ENCODE measurements at places on chromosomes 12 and 14.

- no peak for DNase-seq
Measured at GRCh38 chr12:3076730-3077571, at the start of gene TSPAN9. TSS of gene TSPAN9 (plus strand) at chr12:3077379. CDS start at chr12:3201194, 123,815 bp downstream.

DNA sequence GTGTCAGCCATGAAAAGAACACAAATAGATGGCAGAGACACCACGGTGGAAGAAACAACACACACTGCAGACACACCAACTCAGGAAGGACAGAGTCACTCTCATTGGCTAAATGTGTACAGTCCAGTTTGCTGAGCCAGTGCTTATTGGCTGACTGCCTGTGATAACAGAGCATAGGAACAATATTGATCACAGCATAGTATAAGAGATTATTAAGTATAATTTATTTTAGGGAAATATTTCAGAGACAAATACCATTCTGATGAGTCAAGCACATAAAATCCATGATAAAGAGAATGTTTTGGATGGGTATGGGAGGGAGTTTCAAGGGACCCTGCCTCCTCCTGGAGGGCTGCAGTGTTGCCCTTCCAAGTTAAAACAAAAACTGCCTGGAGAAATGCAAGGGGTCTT is 50.9 kb downstream of the BTG1 start:
- DNase-seq = no peak

DNA sequence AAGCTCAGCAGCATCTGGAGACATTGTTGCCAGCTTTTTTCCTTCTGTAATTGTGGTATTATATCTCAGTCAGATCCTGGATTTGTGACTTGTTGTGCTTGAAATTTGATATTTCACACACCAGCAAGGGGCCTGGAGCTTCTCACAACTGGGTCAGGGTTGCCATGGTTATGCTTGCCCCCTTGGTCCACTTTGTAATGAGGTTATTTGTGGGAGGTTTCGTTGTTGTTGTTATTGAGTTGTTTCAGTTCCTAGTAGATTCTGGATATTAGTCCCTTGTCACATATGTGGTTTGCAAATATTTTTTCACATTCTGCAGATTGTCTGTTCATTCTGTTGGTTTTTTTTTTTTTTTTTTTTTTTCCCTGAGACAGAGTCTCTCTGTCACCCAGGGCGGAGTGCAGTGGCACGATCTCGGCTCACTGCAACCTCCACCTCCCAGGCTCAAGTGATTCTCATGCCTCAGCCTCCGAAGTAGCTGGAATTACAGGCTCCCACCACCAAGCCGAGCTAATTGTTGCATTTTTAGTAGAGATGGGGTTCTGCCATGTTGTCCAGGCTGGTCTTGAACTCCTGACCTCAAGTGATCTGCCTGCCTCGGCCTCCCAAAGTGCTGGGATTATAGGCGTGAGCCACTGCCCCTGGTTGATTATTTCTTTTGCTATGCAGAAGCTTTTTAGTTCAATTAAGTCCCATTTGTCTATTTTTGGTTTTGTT is 80.6 kb upstream of the ETV6 start:
- DNase-seq = no peak

- DNase-seq = no peak
Measured at GRCh38 chr12:6766651-6767349, 637 bp downstream of the PTMS start.

GRCh38 chr14:87800216-87800615 is 192.8 kb downstream of the GALC start:
- DNase-seq = no peak
